ENCODE measurements at places on chromosomes 3 and 15.
A peak's percentile ranks its signal among the peaks of the same experiment; 100 is the strongest.

GRCh38 chr15:73436613-73437012 is 6.4 kb upstream of the REC114 start:
- no peak for DNase-seq

- no peak for DNase-seq
Observed at GRCh38 chr15:50879016-50879617, 29.4 kb upstream of the AP4E1 start.

GRCh38 chr15:99708563-99708962 is 24.7 kb downstream of the LYSMD4 start:
- DNase-seq: no peak

DNA sequence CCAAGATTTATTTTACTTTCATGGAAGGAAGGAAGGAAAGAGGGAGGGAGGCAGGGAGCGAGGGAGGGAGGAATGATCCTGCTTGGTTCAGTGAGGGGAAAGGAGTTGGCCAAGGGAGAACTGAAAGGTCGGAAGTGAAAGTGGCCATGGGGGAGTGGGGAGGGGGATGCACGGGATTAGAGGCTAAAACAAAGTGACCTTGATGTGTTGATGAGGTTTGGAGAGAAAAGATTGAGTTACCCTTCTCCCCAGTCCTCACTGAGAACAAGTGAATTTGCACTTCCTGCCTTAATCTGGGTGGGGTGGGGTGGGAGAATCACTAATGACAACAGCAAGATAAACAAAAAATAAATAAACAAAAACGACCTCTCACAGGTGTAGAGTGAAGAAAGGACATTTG is 212.0 kb upstream of the TLE3 start:
- DNase-seq: no peak

DNA sequence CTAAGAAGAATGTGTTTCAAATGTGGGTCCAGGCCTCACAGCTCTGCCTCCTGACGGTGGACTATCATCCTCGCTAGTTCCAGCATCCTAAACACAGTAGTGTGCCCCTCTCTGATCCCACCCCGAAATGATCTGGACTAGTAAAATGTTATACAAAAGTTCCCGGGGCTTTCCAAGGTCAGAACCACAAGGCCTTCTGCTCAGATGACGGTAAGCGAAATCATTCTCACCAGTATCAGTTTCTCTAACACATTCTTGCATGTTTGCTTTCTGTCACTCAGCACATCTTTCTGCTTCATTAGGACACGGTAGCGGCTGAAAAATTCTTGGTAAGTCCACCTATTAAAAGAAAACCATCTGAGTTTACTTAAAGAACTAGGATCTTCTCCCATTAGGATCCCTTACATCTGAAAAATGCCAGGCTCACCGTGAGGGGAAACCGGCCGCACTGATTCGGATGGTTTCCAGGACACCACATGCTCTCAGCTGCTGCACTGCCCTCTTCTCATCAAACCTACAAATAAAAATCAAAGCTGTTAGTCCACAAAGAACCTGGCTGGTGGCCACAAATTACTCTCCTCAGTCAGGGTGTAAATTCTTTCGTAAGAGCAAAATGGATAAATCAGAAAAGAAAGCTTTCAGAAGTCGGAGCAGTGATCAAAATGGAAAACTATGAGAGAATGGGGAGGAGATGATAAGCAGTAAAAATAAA is 83.9 kb upstream of the MYO5C start:
- peak; percentile 3 for DNase-seq

All from stimulated activated CD4-positive, alpha-beta T cell treated with anti-CD3 and anti-CD28 coated beads, Interleukin-2, amount 100 ng/mL, for 48 hours (primary cell).